RPMI8226 (cell line): ENCODE measurements at places on chromosomes 5 and 9.

DNA sequence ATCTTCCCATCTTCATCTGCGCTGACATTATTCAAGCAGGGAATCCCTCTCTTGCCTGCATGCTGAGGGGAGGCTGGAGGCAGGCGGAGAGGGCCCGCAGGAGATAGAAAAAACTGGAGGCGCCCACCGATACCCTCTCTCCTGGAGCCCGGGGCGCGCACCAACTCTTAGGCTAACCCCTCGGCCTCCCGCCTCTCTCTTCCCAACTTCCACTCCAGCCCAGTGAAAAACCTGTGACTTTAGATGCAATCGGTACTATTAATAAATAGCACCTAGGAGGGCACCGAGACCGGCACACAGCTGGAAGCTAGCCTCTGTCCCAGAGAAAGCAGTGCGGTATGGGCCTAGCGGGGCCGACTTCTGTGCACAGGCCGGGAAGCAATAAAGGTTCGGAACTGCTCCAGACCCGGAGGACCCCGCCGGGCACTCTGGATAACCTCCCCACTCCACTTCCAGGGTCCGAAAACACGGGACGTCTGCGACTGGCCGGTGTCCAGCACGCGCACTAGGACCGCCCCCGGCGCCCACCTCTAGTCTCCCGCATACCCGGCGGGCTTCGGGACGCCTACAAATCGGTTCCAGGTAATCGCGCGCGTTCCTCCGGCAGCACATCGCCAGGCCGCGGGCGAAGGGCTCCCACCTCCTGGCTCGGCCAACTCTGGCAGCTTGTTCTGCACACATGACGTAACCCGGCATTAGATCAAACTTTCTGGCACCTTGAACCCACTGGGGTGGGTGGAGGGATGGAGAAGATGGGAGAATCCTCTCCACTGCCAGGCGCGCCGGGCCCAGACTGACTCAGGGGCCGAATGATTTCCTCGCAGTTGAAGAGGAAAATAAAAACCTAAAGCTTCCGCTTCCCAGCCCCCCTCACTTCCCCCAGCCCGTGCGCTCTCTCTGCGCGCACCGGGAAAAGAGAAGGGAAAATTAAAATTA is 1.4 kb downstream of the EFNA5 start:
- DNase-seq: peak; percentile 17

DNA sequence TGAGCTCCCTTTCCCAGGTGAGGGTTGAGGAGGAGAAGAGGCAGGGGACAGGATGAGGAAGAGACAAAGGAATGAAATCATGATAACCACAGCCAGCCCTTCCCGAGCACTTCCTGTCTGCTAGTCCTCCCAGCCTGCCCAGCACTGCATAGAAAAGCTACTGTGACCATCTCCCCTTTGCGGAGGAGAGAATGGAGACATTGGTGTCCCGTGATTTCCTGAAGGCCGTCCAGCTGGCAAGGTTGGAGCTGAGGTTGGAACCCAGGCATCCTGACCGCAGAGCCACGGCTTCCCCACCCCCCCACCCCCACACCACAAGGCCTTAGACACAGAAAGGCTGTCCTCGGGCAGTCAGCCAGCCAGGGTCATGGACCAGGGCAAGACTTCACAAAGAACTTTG is 131.1 kb upstream of the ICE1 start:
- DNase-seq: no peak

GRCh38 chr9:34430843-34431437 is 27.4 kb downstream of the FAM219A start:
- peak; percentile 37 for DNase-seq

- DNase-seq: no peak
Observed at GRCh38 chr9:136249877-136250559, 4.4 kb upstream of the QSOX2 start.

DNA sequence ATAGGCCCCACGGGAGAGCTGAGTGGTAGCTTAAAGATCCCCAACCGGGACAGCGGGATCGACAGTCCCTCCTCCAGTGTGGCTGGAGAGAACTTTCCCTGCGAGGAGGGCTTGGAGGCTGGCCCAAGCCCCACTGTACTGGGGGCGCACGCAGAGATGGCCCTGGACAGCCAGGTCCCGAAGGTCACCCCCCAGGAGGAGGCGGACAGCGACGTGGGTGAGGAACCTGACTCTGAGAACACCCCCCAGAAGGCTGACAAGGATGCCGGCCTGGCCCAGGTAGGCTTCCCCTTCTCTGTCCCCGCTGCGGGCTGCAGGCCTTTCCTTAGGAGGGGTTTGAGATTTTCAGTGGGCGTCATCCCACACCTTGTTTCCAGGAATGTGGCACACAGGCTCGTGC is 29.1 kb downstream of the FGD3 start:
- DNase-seq: no peak

DNA sequence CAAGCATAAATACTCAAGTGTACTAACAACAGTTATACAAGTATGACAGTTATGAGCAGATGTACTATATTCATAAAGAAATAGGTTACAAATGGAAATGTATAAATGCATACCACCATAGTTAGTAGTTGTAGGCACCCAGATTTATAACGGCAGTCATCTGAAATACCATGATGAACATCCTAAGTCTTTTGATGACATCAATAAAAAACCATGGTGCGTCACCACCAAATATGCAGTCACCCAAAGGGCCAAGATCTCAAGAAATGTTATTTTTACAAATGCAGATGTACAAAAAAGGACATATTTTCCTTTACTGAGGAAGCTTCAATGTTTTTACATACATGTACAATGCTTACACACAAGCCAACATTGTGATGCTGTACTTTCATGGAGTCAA is 70.8 kb upstream of the XPA start:
- no peak for DNase-seq

DNA sequence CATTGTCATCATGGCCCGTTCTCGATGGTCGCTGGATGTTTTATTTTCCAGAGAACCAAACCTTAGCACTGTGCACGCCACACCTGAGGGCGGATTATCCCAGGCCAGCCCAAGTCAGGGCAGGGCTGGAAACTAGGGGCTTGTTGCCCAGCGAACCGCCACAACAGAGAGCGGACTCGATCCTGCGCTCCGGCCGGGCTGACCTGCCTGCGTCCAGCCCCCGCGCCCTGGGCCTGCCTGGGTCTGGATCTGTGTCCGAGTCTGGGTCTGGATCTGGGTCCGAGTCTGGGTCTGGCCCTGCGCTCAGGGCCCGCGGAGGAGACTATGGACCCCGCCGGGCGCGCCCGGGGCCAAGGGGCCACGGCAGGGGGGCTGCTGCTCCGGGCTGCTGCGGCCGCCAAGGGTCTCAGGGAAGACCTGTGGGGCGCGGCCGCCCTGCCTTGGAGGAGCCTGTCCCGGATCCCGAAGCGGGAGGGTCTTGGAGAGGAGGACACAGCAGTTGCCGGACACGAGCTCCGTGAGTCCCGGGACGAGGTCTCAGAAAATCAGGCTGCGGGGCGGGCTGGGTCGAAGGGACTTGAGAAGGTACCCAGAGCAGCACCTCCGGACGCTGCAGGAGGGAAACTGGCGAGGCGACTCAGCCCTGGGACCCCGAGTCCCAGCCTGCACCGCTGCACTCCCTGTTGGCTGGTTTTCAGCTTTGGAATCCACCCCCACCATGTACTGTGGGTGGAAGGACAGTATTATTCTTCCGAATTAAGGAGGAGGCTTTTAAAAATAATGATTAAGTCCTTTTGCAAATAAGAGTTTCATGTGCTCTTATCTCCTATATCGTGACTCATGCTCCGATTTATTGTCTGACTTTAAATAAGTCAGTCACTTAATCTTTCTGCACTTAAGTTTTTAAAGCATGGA is at the start of gene ANKDD1B:
ANKDD1B (plus strand) TSS at position 143 of the 915 bp plus-strand sequence; CDS start at position 325, 182 bp downstream.
- no peak for DNase-seq

DNA sequence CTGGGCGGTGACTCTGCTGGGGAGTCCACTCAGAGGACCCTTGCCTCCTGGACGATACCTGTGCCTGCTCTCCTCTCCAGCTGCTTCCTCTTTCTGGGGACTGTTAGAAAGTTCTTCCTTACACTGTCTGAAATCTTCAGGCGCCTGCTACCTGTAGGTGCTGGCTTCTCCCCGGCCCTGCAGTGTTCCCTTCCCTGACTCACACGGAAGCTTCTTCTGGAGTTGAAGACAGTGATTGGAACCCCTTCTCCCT is 562 bp downstream of the GSN start:
- peak; percentile 59 for DNase-seq

DNA sequence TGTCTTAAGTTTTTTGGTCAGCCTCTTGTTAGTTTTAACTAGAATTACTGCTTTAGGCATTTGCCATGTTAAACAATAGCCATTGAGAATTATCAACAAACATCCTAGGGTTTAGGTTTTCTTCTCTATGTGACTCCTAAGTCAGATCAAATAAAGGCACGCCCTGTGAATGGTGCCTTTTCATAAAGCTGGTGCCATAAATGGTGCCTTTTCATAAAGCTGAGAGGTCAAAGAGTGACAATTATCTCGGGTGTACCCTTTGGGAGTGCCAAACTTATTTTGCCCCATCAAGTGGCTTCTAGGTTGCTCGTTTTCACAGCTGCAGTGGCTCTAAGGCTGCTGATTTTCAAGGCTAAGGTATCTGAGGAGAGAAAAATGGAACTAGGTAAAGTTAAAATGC is 391.6 kb downstream of the DMRTA1 start:
- DNase-seq: no peak

GRCh38 chr9:97790542-97790941 is 62.5 kb upstream of the FOXE1 start:
- DNase-seq: no peak

- DNase-seq: peak; percentile 9
Observed at GRCh38 chr5:105506692-105507277, 1944.2 kb upstream of the NUDT12 start.

DNA sequence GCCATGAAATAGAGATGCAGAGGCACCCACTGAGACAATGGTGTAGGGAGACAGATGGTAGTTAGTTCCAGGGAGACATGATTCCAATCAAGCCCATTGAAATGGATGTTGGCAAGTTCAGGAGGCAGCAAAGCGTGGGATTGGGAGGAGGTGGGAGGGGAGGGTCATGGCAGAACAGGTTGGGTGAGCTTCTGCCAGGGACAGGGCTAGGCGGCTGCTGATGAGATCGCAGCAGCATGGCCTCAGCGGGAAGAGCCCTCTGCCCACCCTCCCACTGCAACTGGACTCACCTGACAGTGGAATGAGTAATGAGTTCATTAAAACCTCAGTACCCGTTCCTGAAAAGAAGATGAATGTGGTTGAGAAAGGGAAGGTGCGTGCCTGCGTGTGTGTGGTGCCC is 418.2 kb downstream of the CDK5RAP2 start:
- DNase-seq: no peak

DNA sequence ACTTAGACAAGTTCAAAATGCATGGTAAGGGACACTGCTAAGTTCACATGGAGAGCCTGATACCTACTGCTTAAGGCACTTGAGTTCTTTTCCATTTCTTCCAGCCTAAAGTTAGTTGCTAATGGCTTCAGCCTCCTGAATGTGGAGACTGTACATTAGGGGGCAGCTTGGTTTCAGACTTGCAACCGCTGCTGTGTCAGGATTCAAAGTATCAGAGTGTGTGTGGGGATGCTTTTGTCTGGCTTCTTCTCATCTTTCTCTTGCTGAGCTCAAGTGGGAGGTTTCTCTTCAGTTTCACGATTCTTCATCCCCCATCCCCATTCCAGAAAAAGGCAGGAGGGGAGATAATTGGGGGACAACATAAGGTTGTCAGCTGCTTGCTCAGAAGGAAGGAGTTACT is 49.4 kb downstream of the ATP10B start:
- DNase-seq: peak; percentile 13

DNA sequence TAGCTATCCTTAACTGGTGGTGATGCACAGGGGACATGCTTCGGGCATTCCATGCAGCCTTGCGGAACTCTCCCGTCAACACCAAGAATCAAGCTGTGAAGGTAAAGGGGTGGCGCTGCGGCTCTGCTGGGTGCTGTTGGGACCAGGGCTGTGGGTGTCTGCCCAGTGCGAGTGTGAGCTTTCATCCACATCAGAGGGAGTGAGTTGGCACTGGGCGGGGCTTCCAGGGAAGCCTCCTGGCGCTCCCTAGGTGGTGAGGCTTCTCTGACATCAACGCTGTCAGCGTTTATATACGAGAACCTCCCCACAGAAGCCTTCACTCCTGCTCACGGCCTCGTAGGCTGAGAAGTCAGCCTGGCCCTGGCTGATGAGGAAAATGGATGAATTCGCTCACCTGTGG is 11.7 kb downstream of the ARPC5L start:
- no peak for DNase-seq

- DNase-seq: no peak
Observed at GRCh38 chr9:12826924-12827565, 52.2 kb downstream of the LURAP1L start.

DNA sequence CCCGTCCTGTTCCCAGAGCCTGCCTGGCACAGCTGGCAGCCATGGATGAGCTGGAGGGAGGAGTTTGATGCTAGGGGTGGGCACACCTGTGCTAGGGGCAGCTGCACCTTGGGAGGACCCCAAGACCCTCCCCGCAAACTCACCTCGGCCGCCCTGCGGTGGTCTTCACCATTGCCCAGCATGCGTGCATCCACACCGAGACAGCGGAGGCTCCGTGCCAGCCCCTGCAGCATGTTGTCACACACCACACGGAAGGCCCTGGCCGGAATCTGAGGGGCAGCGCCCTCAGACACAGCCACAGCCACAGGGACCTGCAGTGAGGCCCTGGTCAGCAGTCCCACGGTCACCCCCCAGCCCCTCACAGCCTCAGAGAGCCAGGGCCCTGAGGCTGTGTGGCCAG is 45.9 kb upstream of the NRARP start:
- DNase-seq: no peak

DNA sequence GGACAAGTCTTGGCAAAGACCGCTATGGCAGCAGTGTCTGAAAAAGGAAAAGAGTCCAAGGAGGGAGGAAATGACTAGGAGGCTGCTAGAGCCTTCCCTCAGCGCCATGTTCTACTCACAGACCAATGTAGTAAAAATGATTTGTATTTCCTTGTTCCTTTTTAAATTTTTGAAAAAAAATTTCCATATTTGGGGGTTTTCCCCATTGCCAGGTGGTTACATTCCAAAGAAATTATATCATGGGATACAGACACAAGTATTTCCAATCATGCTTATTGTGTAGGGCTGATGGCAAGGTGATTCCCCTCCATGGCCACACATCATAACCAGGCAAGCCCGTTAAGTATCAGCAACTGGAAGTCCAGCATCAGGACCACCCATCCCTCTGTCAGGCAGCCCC is 138.2 kb downstream of the PIP5K1B start:
- DNase-seq: no peak

DNA sequence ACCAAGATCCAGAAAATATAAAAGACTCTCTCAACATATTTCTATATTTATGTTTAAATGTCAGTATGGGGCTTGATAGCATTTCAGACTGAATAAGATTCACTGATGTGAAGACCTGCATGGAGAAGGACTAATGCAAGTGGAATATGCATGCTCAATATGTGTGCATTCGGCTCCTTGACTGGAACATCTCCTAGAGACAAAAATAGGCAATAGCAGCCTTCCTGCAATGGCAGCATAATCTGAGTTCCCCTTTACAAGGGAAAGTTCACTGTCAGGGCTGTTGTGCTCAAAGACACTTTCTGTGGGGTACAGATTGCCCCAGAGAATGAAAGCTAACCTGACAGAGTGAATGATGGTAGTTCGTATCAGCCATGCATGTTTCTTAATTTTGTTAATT is 42.4 kb downstream of the STARD4 start:
- peak; percentile 12 for DNase-seq

GRCh38 chr5:133240425-133241091 is 188.7 kb downstream of the HSPA4 start:
- no peak for DNase-seq

GRCh38 chr9:89969156-89969675 is 364.4 kb downstream of the GADD45G start:
- no peak for DNase-seq
